ENCODE measurements at places on chromosomes 2 and 18. TPM values are rescaled to one million over a fixed set of nuclear protein-coding genes. Genes with fewer than 3 reads are reported as not detected.

The IMPACT gene
- 13.5 TPM for total RNA-seq

The ATP9B gene
- total RNA-seq = 45.2 TPM

The RPRM gene
- under 0.01 TPM for total RNA-seq

The LBX2 gene
- total RNA-seq = 0.54 TPM

The ZC3H8 gene
- 2.2 TPM for total RNA-seq

The KLHL41 gene
- under 0.01 TPM for total RNA-seq

The TXNDC2 gene
- not detected for total RNA-seq

The PNO1 gene
- 4.0 TPM for total RNA-seq

The PCGF1 gene
- total RNA-seq = 16.2 TPM

The DSG4 gene
- not detected for total RNA-seq

DNA sequence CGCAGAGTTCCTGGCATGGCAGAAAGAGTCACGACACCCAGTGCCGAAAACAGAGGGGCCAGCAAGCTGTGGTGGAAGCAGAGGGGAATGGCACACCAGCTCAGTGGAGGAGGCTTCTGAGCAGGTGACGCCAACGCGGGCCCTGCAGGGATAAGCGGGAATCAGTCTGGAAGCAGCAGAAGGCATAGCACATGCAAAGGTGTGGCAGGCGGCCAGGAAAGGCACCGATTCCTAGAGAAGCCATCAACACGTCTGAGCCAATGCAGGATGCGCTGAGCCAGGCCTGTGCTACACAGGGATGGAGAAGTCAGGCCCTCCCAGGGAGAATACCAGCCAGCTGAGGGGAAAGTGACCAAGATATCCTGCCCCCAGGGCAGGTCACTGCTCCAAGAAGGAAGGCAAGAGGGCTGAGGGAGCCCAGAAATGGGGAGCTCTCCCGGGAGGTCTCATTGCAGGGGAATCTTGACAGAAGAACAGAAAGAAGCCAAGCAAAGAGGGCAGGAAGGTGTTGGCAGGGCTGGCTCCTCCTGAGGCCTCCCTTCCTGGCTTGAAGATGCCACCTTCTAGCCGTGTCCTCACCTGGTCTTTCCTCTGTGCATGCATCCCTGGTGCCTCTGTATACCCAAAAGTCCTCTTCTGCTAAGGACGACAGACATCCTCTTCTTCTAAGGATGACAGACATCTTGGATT, 16.3 kb downstream of the TEX51 start:
- no peak for DNase-seq

- DNase-seq = no peak
Measured at GRCh38 chr18:35827275-35827902, 145.1 kb upstream of the RMP24 start.

DNA sequence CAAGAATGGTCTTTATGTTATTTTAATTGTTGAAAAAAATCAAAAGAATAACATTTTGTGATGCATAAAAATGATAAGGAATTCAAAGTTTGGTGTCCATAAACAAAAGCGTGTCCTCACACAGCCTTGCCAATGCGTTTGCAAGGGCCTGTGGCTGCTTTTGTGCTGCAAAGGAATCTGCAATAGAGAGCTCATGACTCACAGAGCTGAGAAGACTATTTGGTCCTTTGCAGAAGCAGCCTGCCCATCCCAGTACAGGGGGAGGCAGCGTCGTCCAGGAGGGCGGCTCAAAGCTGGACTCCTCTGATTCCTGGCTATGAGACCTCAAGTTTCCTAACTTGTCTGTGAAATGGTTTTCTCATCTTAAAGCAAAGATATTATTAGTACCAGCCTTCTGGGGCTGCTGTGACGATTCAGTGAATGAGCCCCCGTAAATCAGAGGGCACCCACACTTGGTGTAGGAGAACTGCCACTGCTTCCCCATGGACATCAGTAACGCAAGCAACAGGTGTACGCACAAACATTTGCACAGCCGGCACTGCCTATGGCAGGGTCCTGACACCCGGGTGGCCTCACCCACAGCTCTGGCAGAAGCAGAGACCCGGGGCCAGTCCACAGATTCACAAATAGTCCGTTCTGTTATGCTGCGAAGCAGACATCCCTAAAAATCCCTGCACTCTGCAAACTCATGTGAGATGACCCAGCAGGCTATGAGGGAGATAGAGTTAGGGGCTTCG, 70.6 kb upstream of the ASAP2 start:
- no peak for DNase-seq

DNA sequence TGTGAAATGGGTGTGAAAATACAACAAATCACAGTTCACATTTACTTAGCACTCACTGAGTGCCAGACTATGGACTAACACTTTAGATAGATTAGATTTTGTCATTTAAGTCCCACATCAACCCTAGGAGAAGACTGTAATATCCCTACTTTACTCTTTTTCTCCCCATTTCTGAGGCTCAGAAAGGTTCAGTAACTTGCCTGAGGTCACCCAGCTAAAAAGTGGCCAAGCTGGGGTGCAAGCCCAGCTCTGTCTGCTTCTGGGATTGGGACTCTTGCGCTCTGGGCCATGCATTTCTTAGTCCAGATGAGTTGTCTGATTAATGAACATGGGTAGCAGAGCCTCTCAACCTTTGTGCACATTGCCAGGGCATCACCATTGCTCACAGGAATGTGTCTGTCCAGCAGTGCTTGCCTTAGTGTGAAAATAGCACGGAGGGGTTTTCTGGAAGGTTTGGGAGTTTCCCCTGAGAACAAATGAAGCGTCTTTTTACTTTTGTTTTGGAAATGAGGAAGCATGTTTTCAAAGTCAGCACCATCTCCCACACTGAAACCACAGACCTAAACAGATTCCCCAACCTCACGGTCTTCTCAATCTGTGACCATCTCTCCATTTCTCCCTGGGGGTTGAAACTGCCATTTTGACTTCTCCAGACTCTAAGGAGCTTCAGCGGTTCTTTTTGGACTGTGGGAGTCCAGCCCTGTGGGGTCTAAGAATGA, 31.9 kb downstream of the NRP2 start:
- peak; percentile 68 for DNase-seq

DNA sequence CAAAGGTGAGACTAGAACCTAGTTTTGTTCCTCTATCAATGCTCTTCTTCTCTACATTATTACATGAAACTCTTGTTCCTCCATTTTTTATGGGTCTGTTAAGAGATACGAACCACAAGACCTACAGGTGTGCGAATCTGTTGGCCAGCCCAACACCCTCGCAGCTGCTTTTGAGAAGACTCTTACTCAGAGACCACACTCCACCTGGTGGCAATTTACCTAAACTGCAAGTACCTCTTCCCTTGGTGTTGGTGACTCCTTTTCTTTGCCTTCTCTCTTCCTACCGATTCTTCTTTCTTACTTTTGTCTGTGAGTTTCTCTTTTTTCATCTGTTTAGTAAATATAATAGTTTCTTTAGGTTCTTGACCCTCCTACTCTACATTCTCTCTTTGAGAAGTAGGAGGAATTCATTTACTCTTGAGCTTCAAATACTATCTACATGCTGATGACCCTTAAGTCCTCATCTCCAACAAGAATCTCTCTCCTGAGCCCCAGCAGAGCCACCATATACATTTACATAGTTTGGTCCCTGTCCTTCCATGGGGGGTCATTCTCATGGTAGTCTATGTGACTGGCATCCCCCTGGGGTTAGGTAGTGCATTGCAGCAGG, 81.8 kb upstream of the GAREM1 start:
- DNase-seq = peak; percentile 54

GRCh38 chr2:225033440-225034318, 8.6 kb downstream of the DOCK10 start:
- no peak for DNase-seq

DNA sequence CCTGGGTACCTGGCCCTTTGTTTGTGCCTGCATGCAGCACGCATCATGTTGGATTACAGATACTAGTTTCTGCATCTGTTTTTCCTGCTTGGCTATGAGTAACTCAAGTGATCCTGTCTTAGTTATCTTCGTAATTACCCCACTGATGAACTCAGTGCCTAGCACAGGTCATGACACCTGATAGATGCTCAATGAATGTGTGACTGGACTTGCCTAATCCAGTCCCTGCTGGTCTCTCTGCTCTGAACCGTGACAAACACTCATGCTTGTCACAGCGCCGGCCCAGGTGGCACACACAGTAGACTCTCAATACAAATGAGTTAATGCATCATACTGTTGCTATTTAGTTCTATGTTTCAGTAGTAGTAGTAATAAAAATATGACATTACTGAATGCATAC, 31.2 kb upstream of the NTSR2 start:
- DNase-seq = no peak

DNA sequence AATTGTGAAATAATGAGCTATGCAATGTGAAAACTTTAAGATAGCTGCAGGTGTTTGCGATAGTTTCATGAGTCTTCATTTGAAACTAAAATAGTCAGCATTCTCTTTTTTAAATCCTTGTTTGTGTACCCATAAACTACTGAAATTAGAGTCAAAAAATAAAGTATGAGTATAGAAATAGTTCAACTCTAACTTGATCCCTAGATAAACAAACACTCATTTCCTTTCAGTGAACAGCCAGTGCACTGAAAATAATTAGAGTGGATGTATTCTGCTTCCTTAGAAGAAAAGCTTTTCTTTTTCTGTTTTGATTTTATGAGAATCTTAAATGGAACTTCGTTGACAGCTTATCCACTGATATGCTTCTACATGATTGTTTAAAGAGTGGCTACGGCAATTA, 1033.4 kb downstream of the SOCS6 start:
- DNase-seq = no peak

GRCh38 chr18:39448942-39449341, 1883.3 kb upstream of the CELF4 start:
- DNase-seq = no peak

DNA sequence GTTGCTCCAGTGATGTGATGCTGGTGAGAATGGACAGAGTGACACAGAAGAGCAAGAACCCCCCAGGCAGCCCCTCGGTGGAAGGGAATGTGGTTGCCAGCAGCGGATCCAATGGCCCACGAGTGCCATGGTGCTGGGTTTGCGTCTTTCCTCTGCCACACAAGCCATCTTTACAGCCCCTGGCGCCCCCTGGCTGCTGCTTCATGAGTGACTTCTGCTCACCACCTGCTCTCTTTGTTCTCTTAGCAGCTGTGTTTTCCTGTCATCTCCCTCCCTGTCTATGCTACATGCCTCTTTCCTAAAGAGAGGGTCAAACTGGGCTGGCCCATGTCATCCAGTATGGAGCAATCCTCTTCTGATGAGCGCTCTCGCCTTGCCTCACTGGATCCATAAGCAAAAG, 300.0 kb upstream of the SMIM21 start:
- peak; percentile 17 for DNase-seq

GRCh38 chr2:162333968-162334367, 10.0 kb upstream of the GCA start:
- no peak for DNase-seq

DNA sequence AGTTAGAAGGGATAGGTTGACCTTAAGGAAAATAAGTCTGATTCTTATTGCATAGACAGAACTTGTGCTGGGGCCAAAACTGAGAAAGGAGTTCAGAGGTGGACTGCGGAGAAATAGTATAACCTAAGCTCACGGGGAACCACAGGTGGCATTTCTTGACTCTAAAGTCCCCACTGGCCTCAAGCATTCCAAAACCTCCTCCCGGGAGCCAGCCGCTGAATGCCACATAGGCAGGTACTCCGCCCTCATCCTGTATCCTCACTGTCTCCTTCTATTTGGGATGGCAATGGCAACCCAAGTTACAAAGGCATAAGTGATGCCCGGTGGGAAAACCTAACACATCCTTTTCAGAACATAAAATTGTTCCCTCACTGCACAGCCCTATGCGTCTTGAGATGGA, 173.0 kb downstream of the SP3 start:
- no peak for DNase-seq

DNA sequence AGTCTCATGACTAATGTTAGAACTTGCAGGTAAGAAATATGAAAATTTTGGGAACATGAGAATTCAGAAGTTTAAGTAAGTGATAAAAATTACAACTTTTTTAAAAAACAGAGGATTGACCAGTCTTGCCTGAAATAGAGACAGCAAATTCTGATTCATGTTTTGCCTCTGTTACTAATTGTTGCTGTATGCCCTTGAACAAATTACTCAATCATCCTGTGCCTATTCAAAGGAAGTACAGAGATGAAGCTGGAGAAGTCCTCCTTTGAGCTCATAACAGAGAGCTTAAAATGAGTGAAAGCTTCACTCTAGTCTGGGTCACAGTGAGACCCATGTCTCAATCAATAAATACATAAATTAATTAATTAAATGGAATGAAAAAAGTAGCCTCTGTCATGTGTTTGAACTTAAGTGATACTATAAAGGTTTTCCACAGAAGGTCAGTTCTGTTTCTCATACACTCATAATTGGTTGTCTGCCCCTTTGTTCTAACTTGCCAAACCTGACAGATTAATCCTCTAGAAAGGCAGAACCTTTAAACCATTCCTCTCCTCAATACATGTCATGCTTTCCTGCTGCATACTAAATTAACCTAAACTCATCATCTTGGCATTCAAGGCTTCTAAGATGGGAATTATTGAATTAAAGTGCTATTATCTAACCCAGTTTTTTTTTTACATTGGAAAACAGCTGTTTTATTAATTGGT, 374.6 kb upstream of the LRATD1 start:
- no peak for DNase-seq

GRCh38 chr18:48782381-48782861, 168.3 kb downstream of the SMAD7 start:
- no peak for DNase-seq

DNA sequence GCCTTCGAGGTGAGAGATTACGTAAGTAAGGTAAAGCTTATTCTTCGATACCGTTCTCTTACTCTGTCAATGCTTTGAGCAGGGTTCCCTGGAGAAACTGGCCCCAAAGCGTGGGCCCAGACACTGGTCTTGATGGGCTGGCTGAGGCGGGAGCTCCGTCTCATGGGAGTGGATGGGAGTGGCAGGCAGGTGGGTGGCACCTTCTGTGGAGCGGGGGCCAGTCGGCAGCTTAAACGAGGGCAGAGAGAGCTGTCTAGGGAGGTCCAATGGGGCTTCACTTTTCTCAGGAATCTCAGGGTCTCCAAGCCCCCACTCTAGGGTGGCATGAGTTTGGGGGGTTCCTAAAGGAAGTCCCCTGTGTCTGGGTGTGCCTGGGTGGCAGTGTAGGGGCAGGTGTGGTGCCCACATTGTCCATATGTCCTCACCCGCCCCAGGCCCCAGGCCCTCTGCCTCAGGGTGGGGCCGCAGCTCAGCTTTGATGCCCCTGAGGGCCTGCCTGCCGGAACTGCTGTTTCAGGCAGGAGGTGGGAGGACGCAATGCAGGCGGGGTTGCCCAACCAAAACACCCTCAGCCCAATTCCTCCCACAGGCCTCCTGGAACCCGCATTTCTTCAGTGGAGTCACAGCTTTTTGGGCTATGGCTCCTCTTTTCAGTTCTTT, 32.5 kb upstream of the FOSL2 start:
- no peak for DNase-seq

GRCh38 chr2:85278361-85278760, 49.4 kb downstream of the TGOLN2 start:
- no peak for DNase-seq

DNA sequence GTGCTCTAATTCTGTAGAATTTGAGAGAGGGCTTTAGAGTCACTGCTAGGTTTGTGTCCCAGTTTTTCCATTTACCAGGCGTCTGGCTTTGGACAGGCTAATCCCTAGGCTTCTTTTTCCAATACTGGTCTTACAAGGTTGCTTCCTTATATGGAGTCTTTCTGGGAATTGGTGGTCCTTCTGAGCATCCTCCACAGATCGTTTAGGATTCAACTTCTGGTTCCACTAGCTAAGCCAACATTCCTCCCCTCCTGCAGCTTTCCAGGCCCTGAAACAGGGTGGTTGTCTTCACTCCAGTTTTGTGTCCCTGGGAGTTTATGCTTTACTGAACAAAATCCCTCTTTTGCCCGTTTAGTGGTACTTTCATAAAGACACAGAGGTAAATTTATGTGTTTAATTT, 170.6 kb downstream of the CERS6 start:
- no peak for DNase-seq

Measured in hematopoietic multipotent progenitor cell (in vitro differentiated cells).